ENCODE measurements at places on chromosomes 16 and 17. TPM values are rescaled to one million over a fixed set of nuclear protein-coding genes. Genes with fewer than 3 reads are reported as not detected.
A peak's percentile ranks its signal among the peaks of the same experiment; 100 is the strongest.

The CLEC16A gene
- 20.1 TPM for total RNA-seq

The SCNN1B gene
- not detected for total RNA-seq

GRCh38 chr16:17511340-17511739 lies 40.6 kb upstream of the XYLT1 start:
- no peak for DNase-seq

DNA sequence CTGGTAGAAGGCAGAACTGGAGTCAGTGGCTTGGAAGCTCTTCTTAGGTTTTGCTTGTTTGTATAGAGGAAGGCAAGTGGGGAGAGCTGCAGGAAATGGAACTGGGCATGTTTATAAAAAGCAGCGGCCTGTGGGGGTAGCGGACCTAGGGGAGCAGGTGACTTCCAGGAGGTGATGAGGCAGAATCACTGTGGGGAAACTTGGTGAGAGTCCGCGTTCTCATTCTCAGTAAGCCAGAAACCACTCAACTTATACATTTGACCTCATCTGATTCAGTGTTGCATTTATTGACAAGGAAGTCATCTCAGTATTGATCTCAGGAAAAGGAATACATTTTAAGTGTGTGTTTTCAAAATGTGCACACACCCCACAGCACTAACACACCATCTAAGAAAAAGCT lies 299.8 kb downstream of the CNTNAP4 start:
- no peak for DNase-seq

The CHST4 gene
- total RNA-seq: not detected

The PRSS53 gene
- 5.2 TPM for total RNA-seq

DNA sequence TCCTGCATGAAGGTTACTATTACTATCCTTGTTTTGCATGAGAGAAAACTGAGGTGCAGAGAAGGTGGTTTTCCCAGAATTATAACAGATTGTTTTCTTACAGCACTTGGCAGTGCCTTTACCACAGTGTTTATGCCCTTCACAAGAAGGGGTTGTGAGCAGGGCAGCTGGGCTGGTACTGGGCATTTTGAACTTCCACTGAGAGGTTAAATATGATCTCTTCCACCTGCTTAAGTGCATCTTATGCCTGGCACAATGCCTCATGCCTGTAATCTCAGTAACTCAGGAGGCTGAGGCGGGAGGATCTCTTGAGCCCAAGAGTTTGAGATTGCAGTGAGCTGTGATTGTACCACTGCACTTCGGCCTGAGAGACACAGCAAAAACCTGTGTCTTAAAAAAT lies 36.2 kb downstream of the NDE1 start:
- DNase-seq: no peak

DNA sequence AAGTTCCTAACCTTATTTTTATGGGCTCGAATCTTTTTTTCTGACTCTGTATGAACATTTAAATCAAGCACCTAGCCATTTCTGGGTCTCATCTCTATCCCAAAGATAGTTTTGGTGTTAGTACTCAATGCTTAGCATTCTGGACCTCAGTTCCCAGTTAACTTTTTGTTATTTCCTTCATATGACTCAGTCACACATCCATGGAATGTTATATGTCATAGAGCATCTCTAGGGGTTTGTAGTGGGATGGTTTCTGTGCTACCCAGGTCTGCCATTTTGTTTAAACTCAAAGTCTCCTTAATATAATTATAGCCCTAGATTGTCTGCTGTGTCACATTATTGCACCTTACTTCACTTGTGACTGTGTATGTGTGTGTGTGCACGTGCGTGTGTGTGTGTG lies 90.1 kb downstream of the EFCAB13 start:
- no peak for DNase-seq

DNA sequence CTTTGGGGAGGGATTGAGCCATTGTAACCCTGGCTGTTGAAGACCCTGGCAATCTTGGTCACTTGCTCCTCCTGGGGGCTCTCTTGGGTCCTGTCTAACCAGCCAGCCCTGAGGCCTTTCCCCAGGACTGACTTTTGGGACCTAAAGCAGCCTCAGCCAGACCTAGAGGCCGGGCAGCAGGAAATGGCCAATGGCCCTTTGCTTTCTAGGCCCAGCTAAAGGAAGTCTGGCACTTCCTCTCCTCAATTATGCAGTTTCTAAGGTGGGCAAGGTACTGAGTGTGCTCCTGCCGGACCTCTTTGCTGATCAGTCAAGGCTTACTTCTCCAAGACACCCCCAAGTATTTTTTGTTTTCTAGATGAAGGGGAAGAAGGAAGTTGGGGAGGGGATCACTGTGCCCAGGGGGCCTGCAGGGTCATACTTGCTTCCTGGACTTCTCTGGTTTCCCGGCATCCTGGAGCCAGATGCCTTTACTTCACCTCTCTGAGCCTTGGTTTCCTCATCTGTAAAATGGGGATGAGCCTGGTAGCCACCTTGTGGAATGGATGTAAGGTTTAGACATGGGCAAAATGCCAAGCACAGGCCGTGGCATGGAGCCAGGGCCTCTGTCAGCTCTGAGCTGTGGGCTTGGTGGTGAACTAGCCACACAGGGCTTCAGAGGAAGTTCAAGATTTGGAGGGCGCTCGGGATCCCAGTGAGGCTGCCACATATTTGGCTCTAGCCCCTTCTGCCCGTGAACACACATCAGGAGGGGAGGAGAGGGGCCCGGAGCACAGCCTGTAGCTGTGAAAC lies 8.6 kb downstream of the CX3CL1 start:
- no peak for DNase-seq

The C16orf82 gene
- not detected for total RNA-seq

- no peak for DNase-seq
Measured at GRCh38 chr16:54318941-54319340, 32.4 kb upstream of the IRX3 start.

DNA sequence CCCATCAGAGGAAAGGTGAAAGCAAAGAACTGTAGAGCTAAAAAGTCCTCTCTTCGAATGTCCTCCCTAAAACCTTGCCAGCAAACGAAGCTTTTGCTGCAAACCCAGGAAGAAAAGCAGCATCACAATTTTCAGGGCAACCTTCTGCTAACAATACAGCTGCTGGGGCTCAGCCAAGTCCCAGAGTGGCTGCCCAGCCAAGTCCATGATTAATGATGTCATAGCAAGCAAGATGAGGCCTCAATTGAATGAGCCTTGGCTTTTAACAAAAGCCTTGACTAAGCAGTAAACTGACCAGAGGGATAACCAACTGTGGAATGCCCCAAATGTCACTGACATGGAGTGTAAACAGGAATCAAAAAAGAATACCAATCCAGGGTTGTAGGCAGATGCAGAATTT lies 342.7 kb downstream of the PMP22 start:
- no peak for DNase-seq

The OR2C1 gene
- total RNA-seq: not detected

GRCh38 chr17:48024149-48025039 lies 13.2 kb downstream of the COPZ2 start:
- peak; percentile 59 for DNase-seq

The CFAP119 gene
- 2.3 TPM for total RNA-seq

- peak; percentile 91 for DNase-seq
Measured at GRCh38 chr17:38674749-38675615, at the start of gene EPOP. Gene EPOP (minus strand): TSS chr17:38674957. CDS start chr17:38674495, 462 bp downstream.

DNA sequence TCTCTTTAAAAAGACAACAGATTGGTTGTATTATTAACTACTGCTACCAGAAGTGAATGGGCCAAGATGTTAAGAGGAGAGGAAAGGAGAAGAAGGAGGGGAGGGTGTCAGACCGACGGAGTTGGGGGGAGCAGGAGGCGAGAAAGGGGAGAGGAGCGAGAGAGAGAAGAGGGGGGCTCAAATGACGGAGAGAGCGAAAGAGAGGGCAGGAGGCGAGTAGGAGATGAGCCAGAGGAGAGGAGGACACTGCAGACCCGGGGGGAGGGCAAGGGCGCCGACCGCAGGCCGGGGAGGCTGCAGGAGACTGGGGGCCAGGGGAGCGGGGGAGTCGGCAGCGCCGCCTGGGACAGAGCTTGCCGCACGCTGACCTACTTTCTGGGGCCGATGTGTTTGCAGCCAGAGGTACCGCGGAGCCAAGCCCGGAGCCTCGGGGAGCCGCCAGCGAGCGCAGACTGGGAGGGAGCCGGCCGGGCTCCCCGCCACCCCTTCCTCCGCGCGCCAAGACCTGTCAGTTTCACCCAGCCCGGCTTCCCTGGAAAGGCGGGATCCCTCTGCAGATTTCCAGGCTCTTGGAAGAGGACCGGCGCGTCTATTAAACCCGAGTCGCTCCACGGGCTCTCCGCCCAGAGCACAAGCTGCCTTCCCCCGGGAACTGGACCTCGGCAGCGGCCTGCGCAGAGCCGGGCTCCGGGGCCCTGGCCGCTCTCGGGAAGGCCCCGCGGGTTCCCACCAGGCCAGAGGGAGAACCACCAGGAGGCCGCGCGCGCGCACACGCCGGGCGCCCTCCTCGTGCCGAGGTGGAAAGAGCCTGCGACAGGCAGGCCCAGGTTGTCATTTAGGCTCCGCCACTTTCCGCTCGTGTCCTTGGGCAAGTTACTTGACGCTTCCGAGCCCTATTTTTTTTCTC lies 74.6 kb downstream of the CMC2 start:
- DNase-seq: peak; percentile 20

DNA sequence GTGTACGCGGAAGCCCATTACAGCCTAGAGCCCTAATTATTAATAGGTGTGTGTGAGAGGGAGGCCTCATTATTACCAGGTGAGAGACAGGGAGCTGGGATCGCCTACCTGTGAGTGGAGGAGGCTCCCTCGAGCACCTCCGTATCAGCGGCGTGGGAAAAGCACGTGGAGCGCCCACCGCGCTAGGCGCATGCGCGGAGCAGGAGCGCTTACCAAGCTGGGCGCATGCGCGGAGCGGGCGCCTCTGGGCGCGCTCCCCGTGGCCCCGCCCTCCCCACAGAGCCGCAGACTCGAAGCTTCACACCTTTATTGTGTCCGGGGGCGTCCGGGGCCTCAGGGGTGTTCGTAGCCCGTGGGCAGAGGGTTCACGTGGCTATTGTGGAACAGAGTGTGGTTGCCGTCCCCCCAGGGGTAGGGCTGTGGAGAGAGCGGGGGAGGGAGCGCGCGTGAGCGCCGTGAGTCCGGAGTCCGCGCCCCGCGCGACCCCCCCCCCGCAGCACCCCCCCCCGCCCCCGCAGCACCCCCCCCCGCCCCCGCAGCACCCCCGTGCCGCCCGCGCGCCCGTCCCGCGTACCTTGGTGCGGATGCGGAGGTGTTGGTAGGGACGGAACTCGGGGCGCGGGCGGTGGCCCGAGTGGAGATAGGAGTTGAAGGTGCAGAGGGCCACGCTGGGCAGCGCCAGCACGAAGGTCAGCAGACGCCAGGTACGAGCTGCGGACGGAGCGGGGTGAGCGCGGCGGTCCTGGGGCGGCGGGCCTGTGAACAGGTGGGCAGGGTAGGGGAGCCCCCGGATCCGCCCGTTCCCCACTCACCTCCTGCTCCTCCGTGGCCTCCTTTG lies 500 bp downstream of the COX6A2 start:
- DNase-seq: peak; percentile 53

GRCh38 chr16:86049641-86050040 lies 150.7 kb downstream of the IRF8 start:
- no peak for DNase-seq

DNA sequence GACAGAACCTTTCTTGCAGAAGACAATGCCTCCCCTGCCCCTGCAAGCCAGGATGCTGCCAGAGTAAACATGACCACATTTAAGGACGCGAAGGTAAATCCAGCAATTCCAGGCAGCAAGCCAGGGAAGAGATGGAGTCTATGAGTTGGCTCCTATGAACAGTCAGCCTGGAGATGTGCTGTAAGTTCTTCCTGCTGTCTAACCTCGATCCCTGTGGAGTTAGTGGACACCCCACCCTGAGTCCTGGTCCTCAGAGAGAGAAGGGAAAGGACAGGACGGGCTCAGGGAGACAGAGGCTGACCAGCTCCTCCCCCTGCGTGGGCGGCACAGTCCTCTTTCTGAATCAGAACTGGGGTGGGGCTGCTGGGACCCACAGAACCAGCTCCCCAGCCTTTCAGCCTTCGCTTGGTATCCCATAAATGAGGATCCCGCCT lies 24.9 kb downstream of the CDC42EP4 start:
- DNase-seq: no peak

The SOST gene
- not detected for total RNA-seq

The MSLN gene
- total RNA-seq: not detected

DNA sequence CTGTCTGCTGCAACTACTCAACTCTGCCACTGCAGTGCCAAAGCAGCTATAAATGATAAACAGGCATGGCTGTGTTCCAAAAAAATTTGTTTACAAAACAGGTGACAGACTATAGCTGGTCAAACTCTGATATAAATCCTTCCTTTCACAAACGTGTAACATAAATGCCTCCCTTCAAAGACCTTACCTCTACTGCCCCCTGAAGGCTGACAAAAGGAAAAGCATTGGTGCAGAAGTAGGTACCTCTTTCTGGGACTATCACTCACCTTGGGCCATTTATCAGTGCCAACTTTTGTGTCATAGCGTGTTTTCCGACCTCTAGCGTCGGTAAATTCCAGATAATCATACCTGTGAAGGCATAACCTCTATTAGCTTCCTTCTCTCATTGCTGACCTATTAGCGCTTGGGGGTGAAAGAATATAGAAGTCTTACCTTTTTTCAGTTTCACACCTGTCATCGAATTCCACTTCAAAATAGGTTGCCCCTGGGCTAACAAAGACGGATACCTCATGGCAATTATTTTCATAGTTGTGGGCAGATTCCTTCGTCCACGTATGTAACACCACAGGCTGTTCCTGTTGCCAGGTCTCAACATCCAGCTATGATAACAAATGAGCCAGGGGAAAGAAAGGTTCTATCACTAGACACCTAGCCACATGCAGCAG lies 67.9 kb downstream of the ZZEF1 start:
- DNase-seq: no peak

GRCh38 chr16:66457888-66458287 lies 30.8 kb downstream of the BEAN1 start:
- no peak for DNase-seq

DNA sequence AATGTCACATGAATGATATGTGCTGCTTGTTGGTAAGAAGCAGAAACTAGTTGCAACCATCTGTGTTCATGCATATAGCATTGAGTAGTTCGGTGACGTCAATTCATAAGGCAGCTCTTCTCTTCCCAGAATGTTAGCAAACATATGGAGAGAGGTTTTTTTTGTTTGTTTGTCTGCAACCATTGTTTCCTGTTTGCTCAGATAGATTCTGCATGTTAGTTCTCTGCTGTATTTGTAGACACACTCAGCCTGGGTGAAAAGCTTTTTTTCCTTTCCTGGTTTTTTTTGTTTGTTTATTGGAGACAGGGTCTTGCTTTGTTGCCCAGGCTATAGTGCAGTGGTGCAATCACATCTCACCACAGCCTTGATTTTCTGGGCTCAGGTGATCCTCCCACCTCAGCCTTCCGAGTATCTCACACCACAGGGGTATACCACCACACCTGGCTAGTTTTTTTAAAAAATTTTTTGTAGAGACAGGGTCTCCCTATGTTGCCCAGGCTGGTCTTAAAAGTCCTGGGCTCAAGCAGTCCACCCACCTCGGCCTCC lies 16.7 kb downstream of the WSB1 start:
- no peak for DNase-seq
